ENCODE measurements at places on chromosomes 5 and 9. TPM values are rescaled to one million over a fixed set of nuclear protein-coding genes. Genes with fewer than 3 reads are reported as not detected.

The PRPF4 gene
- 38.6 TPM for total RNA-seq

The PSAT1 gene
- total RNA-seq = 93.6 TPM

The PCDHB4 gene
- total RNA-seq = not detected

DNA sequence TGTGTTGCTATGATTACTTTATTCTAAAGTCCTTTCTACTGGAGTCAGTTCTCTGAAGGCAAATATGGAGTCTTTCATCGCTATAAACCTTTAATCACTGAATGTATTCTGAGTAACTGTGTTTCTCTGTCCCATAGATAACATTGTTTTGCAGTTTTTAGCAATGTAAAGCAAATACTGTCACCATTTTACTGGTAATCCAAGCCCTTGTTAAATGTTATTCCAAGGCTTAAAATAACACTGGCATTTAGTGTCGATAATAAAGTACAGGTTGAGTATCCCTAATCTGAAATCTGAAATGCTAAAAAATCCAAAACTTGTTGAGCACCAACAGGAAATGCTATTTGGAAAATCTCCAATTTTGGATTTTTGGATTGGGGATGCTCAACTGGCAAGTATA is 24.6 kb downstream of the CCNH start:
- no peak for DNase-seq

- DNase-seq = no peak
Observed at GRCh38 chr9:73141282-73141681, 10.4 kb upstream of the ANXA1 start.

DNA sequence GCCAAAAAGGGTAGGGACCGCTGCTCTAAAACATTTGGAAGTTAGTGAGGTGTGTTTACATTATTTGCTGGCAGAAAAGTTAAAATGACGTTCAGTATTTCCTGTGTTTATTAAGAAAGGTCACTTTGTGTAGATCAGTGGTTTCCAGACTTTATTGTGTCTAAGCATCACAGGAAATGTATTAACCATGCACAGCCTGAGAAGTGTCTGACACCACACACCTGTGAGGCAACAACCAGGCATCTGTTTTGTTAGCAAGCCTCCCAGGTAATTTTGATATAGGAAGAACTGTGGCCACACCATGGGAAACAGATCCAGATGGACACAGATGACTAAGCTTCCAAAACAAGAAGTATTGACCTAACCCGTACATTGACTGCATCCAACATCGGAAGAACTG is 12.0 kb downstream of the TTC1 start:
- DNase-seq = no peak

- no peak for DNase-seq
Observed at GRCh38 chr9:81632599-81632998, 56.7 kb downstream of the TLE1 start.

DNA sequence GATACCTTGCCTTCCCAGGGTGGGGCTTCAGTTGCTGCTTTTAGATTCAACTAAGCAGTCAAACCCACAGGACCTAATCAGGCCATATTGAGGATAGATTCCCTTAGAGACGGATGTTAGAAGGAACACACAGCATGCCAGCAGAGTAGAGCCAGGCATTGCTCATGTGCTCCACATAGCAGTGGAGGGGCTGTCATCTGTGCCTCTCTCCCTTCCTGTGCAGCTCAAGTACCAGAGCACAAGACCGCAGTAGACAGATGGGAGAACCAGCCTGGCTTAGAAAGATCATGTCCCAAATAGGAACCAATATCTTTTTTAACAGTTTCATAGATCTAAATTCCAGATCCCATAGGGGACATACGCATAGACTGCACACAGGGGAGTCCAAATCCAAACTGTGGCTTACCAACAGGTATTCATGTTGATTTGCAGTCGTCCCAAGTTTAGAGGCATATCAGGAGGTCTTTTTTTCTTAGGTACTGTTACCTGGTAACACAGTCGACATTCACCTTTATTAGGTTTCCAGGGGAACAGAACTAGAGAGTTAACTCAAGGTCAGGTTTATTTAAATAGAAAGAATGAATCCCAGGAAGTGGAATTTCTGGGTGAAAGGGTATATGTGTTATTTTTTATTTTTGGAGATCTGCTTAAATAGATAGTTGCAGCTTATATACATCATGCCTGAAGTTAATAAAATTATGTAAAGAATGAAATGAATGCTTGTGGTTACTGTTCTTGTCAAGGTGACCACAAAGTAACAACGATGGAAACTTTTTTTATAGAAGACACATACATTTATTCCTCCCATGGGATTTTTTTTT is 43.5 kb upstream of the PCAT7 start:
- DNase-seq = no peak

DNA sequence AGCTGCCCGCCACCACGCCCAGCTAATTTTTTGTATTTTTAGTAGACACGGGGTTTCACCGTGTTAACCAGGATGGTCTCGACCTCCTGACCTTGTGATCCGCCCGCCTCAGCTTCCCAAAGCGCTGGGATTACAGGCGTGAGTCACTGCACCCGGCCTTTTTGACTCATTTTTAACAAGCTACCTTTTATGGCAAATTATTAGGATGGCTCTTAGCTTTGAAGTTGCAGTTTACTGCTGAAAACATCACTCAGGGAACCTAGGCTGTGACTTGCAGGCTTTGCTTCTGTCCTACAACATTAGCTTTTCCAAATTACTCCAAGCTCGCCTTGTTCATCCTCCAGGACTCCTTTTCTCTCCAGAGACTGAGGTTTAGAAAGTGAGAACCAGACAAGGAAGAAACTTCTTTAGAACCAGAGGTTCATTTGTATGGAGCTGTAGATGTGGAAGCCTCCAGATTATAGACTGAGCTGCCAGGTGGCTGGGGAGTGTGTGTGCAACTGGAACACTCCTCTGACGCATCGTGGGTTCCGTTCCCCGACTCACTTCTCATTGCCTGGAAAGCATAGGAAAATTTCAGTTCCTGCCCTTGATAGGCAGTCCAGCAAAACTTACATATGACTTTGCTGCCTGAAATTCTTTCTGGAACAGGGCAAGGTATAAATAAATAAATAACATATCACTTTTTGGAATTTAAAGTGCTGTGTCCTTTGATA is 23.8 kb upstream of the SPTAN1 start:
- no peak for DNase-seq

GRCh38 chr9:93587651-93588347 is 11.4 kb downstream of the PHF2 start:
- no peak for DNase-seq

- DNase-seq = no peak
Observed at GRCh38 chr5:18712936-18713485, 1078.8 kb downstream of the TAF11L14 start.

DNA sequence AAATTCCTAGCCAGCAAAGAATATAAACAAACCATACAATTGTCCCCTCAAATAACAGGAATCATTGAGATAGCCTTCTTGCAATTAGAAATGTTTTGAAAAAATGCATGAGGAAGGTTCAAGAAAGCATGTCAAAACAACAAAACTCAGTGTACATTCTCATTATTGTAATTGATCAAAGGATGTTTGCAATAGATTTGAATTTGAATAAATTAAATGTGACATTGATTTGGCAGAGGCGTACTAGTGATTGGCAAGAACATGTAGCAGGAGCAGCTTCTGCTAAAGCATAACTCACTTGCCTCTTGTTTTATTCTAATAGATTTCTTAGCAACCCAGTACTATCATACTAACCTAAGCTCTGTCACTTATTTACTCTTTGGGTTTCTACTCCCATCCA is 19.9 kb downstream of the SMIM15 start:
- no peak for DNase-seq

DNA sequence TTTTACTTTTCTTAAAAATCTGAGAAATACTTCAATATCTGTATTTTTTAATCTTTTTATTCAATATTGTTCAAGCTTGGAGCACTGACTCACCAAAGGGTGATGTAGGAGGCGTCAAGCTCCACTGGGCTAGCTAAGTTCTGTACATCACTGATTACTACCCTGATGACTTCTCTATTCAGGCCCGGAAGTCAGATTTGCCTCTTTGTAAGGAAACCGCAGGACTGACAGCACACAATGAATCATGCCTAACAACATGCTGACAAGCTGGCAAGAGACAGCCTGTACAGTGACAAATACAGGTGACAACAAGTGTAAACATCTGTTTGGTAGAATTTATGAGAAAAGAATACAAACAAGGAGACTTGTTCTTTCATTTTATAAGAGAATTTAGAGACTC is 627.9 kb upstream of the RORB start:
- DNase-seq = no peak

DNA sequence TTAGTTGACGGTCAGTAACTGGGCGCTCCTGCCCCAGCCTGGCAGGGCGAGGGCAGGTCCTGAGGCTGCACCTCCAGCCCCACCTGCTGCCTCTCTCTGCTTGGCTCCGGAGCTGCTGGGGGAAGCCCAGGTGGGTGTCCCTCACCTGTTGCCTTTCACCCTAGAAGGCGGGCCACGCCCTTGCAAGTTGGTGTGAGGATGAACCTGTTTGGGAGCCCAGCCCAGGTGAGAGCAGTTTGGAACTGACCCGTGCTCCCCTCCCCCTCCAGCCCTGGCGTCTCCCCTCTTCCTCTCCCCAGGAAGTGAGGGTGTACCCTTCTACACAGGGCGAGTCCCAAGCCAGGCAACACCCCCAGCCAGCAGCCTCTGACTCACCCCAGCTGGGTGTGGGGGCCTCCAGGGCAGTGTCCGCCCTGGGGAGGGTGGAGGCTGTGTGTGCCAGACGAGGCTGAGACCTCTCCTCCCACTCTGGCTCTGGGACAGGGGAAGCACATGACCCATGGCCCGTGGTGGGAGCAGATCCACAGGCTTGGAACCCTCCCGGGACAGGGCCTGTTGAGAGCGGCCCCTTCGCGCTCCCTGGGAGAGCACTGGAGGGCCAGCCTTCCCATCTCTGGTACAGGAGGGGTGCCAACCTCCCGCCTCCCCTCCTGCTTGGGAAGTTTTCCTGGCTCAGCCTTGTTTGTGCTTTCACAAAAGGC is 10.4 kb downstream of the LRRC8A start:
- DNase-seq = no peak

- no peak for DNase-seq
Observed at GRCh38 chr5:41087461-41087860, 16.3 kb upstream of the MROH2B start.

GRCh38 chr5:135993335-135993879 is 35.4 kb upstream of the TGFBI start:
- no peak for DNase-seq

Measured in Caco-2 (cell line).